ENCODE measurements at places on chromosomes 7 and 10.
A peak's percentile ranks its signal among the peaks of the same experiment; 100 is the strongest.

GRCh38 chr7:18437101-18437500, 58.4 kb upstream of the HDAC9 start:
- no peak for DNase-seq

DNA sequence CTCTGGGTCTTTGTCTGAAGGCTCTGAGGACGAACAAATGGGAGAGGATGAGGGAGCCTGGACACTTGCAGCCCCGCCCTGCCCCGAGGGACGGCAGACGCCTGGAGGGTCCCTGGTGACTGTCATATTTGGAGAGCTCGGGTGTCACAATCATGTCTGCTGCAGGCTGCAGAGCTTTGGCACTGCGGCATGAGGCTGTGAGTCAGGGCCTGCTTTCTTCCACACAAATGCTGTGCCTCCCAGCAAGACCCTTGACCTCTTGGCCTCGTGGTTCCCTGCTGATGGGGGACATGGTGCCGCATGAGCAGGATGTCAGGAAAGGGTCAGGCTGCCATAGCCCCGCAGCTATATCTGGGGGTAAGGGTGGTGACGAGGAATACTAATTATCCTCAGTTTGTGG, 64.9 kb upstream of the PPIF start:
- DNase-seq, result no peak

DNA sequence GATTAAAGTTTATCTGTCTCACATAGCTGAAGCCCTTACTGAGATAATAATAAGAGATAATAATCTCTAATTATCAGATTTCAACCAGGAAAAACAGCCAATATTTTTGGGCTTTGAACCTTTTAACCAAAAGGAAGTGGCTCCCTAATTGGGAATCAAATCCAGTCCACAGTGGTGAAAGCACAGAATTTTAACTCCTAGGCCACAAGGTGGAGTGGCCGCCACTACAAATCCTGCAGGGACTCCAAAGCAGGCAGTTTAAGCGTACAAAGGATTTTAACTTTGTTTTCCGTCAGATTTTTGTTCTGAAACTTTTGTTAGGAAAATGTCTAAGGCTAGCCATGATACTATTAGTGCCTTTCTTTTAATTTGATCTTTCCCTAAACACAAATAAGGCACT, 99.6 kb upstream of the CCNY start:
- peak; percentile 42 for DNase-seq

DNA sequence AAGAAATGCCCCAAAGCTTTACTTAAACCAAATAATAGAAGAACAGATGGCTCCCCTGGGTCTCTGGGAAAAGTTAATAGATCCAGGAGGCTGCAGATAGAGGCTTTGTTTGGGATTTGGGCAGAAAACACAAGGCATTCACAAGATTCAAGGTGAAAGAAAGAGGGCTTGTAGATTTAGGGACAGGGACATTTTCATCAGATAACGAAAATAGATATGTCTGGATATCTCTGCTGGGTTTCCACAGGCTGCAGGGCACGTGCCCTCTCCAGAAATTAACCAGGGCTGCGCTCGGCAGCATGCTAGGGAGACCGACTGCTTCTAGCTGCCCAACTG, 14.9 kb downstream of the CARD11 start:
- DNase-seq, result no peak

GRCh38 chr10:86690657-86691084, 22.4 kb downstream of the LDB3 start:
- no peak for DNase-seq

GRCh38 chr10:16779384-16779915, 37.8 kb downstream of the RSU1 start:
- no peak for DNase-seq

- no peak for DNase-seq
These were observed 402.9 kb upstream of the FOXK1 start for GRCh38 chr7:4279216-4279615.

DNA sequence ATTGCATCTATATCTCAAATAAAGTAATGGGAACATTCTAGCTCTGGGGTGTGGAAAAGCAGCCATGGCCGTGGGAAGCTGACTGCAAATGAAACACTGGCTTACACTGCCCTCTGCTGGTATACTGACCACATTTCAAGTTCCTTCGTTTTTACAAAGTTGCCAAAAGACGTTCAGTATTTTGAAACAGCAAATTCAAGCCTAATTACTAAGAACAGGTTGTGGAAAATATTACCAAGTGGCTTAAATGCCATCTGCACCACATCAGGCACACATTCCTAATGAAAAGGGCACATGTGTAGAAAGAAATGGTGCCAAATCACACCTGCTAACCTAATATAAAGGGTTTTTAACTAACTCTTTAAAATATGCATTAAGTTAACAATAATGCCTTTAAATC, 83.9 kb downstream of the JAZF1 start:
- peak; percentile 16 for DNase-seq

- DNase-seq, result no peak
These were observed 385.7 kb downstream of the PHTF2 start for GRCh38 chr7:78184299-78184698.

- DNase-seq, result peak; percentile 28
These were observed 105.5 kb downstream of the MYOF start for GRCh38 chr10:93376372-93377293.

- no peak for DNase-seq
These were observed 21.5 kb upstream of the IKZF1 start for GRCh38 chr7:50282813-50283605.

DNA sequence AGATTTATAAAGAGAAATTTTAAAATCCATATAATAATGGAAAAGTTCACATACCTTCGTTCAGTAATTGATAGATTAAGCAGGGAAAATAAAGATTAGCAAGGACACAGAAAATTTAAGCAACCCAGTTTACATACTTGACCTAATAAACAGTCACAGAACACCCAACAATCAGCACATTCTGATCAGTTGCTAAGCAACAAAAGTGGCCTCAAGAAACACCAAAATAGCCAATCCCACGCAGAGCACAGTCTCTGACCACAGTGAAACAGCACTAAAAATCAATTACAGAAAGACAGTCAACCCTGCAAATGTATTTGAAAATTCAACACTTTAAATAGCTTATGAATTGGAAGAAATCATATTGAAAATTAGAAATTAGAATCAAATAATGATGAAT, 39.3 kb upstream of the DRGX start:
- no peak for DNase-seq

- no peak for DNase-seq
These were observed 46.6 kb downstream of the GLCCI1 start for GRCh38 chr7:8015100-8015745.

- DNase-seq, result peak; percentile 70
These were observed 70.3 kb downstream of the ABI1 start for GRCh38 chr10:26790221-26790995.

- DNase-seq, result no peak
These were observed 8.6 kb downstream of the ADRB1 start for GRCh38 chr10:114052255-114052654.

DNA sequence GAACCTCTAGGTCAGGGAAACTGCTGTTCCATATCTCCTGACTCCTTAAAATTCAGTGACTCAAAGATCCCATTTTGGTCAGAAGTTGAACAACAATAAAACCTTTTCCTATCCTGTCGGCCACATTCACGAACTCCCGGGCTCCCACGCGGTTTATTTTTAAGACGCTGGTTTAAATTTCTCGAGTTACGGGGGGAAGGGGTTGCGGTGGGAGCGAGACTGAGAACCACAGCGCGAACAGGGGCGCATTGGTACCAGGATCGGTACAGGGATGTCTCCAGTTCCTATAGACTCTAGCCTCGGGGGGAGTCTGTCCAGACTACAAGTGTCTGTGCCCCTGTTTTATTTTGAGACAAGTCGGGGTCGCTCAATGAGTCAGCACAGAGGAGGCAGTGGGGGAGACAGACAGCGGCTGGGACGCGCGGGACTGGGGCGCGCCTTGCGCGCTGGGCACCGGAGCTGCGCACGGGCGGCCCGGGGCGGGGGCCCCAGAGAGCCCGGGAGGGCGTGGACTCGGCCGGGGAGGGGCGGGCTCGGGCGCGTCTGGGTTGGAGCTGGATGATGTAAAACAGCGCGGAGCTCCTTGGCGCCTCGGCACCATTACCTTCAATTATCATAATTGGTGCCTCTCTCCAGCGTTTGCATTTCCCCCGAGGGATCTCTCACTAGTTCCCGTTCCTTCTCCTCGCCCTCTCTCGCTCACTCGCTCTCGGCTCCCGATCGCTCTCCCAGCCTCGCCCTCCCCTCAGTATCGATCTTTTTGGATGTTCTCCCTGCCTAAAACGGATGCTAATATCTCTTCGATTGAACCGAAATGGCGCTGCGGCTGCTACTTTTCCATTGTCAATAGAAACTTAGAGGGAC, 8.7 kb upstream of the BAMBI start:
- DNase-seq, result peak; percentile 24

DNA sequence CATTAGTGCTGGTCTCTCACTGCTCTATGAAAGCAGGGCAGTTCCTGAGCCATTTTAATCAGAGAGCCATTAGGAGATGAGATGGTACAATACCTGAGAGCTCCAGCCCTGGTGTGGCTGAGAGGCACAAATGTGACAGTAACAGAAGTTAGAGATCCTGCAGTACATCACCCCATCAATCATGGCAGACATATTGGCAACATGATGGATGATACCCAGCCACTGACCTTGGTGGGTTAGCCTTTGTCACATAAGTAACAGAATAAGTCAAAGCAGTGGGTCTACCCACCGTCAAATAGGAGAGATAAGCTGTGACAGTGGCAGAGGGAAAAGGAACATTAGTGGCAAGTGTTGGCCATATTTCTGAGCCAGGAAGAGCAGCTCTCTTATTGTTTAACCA, 53.3 kb upstream of the NXPH1 start:
- DNase-seq, result no peak

DNA sequence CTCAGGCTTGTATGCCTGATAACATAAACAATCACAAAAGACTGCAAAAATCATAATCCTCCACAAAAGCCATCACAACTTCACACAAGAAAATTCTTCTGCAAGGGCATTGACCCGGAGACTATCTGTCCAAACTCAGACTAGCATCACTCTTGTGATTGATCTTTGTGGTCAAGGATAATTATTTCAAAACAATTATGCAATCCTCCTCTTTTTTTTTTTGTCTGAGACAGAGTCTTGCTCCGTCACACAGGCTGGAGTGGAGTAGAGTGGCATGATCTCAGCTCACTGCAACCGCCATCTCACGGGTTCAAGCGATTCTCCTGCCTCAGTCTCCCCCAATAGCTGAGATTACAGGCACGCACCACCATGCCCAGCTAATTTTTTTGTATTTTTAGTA, 22.2 kb downstream of the CDNF start:
- no peak for DNase-seq

DNA sequence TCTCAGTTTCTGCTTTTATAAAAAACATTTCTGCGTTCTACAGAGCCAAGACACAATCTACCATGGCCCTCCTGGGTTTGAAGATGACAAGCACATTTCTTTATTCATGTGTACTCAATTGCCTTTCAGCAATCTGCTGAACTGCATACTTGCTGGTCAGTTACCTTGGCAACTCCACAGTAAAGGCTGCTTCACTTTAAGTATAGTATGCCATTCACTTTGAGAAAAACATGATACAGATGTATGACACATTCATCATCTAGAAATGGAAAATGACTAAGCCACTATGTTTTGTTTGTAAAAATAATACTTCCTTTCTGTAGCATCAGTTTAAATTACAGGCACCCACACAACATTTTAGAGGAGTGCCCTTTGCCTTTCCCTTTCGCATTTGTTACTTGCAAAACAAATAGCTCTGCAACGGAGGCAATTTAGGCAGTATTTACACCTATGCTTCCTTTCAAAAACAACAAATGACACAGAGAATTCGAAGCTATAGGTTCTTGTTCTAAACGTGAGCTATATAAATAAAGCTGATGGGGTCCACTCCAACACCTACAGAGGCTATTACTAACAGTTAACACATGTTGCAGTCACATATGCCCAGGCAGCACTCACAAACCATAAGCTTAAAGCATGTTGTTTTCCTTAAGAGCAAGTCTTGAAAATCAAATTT, 23.5 kb downstream of the SGCE start:
- no peak for DNase-seq

DNA sequence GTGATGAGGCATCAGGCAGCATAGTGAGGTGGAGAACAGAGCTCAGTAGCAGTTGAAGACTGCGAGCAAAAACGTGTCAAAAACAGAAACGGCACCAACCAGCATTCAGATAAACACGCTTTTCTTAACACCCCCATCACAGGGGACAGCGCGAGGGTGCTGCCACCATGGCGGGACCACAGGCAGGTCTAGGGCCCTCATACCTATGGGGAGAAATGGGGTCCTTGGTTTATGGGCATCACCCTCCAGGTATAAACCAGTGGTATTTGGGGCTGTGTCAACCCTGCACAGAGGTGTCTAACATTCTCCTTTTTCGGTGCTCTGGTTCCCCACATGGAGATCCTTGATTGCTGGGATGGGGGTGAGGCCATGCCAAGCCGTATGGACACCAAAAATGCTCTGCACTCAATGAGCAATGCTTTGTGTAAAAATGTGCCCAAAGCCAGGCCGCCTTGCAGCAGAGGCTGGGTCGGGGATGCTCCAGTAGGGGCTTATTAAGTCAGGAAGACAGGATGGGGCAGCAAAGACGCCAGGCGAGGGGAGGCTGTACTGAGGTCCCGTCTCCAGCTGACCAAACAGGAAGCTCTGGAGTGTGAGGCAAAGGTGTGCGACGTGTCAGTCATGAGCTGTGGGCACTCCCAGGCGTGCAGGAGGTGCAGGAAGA, 191.5 kb downstream of the WDR37 start:
- no peak for DNase-seq

GRCh38 chr10:74013004-74013403, 15.1 kb downstream of the VCL start:
- DNase-seq, result no peak

DNA sequence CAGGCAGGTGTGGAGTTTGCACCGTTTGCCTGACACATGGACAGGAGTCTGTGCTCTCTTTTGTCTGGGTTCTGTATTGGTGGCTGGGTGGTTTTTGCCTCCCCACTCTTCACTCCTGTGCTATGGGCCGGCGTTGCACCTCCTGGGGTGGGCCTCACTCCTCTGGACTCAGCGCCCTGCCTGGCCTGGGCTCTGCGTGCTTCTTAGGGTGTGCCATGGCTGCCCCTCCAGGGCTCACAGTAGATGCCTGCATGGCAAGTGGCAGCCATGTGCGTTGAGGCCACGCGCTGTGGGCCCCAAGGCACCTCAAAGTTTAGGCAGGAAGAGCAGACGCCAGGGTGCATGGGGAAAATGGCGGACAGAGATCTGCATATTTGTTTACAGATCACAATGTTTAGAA, 319.8 kb downstream of the ADARB2 start:
- DNase-seq, result no peak

DNA sequence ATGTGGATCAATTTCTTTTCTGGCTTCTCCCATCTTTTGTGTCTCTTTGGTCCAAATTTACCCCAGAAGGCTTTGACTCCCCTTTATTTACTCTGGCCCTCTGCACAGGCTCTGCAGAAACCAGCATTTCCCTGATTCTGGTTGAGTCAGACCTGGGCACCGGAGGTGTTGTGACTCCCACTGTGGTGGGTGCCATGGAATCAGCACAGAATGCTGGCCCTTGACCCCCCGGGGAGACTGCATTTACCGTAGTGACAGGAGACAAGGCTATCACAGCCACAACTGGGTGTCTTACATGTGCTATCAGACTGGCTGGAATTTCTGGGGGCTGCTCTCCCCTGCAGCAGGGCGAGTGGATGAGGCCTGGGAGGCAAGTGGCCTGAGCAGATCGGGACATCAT, 37.6 kb downstream of the PLXDC2 start:
- no peak for DNase-seq
